ENCODE measurements at places on chromosomes 16 and 17.

DNA sequence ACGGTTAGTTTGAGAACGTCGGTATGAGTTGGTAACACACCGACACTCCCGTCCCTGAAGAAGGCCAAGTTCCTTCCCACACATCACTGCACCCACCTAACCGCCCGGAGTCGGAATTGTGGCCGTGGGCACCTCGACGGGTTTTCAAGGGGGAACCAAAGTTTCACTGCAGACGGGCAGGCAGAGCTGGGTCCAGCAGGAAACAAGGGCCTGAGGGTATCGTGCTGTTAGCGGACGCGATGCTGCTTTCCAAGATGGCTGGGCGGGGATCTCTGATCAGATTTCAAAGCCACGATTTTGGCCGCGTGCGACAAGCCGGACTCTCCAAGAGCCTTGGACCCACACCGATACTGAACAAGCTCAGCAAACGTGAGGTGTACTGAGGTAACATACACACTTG lies 82.3 kb upstream of the DOC2B start:
- DNase-seq, result no peak

DNA sequence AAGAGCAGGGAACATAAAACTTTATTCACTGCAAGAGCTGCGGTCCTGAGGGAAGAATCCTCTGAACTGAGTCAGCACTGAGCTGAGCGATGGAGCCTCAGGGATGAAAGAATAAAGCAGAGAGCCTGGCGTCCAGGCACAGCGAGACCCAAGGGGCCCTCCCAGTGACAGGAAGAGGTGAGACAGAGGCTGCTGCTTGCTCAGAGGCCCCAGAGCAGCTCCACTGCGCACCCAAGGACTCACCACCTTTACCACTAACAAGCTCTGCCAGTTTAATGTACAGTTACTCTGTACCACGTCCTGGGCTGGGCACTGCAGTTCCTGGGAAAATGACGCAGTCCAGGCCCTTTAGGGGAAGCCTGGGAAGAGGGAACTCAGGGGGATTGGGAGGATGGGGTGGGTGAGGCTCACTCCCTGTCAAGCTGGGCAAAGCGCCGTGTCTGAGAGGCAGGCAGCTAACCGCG lies 5.6 kb downstream of the GFAP start:
- DNase-seq, result no peak

- DNase-seq, result no peak
Observed at GRCh38 chr16:14658063-14658462, 25.3 kb downstream of the BFAR start.

- no peak for DNase-seq
Observed at GRCh38 chr16:2954656-2955381, 9.3 kb upstream of the KREMEN2 start.

- no peak for DNase-seq
Observed at GRCh38 chr17:76558198-76559095, 18.6 kb downstream of the PRCD start.

DNA sequence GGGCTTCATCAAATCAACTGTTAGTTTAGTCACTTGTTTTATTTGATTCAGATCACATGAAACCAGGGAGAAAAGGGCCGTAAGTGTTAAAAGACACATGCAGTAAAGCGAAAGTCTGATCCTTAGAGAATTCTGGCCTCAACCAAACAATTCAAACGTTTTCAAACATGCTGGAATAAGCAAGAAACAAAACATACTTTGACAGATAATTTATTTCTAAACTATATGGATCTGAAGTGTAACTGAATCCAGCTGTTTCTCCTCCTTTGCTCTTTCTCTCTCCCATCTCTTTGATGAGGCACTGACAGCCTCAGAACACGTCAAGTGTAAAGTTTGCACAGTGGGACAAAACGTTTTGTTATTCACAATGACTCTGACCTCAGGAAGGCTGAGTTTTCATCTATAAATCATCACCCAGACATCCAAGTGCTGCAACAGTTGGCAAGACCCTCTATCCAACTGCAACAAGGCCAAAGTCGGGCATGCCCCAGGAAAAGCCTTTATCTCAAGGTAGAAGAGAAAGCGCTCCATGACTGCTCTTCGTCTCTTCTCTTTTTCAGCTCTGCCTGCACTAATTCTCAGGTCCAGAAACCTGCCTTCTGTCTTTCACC lies 267.1 kb upstream of the MYOCD start:
- DNase-seq, result no peak

- DNase-seq, result no peak
Observed at GRCh38 chr17:39899215-39899614, 19.2 kb downstream of the GSDMB start.

DNA sequence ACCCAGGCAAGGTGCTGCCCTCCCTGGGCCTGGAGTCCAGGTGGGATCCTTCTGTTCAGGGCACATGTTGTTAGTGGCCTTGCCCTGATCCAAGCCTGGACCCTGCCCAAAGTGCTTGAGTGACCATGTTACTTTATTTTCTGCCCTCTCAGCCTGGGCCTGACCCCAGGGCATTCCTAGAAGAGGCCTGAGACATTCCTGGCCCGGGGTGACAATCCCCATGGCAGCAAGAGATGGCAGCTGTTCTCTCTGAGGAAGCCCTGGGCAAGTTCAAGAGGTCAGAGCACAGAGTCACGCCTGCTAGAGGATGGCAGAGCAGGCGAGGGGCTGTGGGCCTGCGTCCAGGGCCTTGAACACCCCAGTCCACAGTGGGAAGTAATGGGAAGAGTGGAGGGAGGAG lies 5.0 kb downstream of the CDH16 start:
- no peak for DNase-seq

- DNase-seq, result no peak
Observed at GRCh38 chr17:66277191-66277590, 25.2 kb upstream of the PRKCA start.

GRCh38 chr17:28346199-28346580 lies 10.6 kb downstream of the TNFAIP1 start:
- no peak for DNase-seq

DNA sequence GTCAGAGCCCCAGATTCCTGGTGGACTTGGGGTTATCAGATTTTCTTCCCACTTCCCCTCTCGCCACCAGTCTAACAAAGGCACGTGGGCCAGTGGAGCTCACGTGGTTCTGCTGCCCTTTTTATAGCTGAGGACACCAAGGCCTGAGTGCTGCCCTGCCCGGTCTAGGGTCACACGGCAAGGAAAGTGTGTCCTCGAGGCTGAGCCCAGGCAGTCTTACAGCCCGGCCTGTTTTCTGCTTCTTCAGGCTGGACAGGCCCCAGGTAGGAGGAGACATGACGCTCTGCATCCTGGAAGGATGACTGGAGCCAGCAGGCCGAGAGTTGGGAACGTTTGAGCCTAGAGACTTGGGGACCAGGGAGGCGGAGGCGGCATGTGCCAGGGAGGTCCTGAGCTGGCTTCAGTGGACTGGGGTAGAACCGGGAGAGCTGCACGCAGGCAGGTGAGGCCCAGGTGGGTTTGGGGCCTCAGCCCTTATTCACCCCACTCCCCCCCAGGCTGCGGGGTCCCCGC lies 3.5 kb downstream of the CTRB1 start:
- no peak for DNase-seq

DNA sequence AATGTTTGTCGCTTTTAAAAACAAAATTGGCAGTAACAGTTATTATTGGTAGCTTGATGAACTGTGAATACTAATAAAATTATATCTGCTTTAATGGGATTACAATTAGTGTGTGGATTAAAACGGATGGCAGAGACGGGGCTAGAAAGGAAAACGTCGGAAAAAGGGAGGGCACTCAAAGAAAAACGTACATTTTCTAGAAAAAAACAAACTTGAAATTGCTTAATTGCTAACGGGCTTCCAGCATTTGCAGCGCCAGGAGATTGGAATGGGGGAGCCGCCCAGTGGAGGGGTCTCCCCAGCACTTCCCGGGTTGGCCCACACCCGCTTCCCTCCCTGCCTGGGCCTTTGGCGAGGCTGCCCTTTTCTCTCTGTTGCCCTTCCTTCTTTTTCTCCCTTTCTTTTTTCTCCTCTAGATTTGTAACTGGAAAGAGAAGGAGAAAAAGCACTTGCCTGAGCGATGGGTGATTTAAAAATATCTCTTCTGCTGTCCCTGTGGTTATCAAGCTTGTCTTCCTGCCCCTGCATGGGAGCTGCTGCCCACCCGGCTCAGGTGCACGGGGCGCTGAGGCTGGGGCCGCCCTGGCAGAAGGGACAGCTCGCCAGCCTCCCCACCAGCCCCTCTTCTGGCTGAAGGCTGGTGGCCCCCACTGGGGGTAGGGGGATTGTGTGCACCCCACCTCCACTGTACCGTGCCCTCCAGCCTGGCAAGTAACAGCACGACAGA lies 5.9 kb downstream of the BAHCC1 start:
- DNase-seq, result peak; percentile 51

- DNase-seq, result no peak
Observed at GRCh38 chr17:79892457-79893241, 53.4 kb upstream of the CBX4 start.

GRCh38 chr17:28127196-28127595 lies 84.7 kb downstream of the NLK start:
- DNase-seq, result no peak

DNA sequence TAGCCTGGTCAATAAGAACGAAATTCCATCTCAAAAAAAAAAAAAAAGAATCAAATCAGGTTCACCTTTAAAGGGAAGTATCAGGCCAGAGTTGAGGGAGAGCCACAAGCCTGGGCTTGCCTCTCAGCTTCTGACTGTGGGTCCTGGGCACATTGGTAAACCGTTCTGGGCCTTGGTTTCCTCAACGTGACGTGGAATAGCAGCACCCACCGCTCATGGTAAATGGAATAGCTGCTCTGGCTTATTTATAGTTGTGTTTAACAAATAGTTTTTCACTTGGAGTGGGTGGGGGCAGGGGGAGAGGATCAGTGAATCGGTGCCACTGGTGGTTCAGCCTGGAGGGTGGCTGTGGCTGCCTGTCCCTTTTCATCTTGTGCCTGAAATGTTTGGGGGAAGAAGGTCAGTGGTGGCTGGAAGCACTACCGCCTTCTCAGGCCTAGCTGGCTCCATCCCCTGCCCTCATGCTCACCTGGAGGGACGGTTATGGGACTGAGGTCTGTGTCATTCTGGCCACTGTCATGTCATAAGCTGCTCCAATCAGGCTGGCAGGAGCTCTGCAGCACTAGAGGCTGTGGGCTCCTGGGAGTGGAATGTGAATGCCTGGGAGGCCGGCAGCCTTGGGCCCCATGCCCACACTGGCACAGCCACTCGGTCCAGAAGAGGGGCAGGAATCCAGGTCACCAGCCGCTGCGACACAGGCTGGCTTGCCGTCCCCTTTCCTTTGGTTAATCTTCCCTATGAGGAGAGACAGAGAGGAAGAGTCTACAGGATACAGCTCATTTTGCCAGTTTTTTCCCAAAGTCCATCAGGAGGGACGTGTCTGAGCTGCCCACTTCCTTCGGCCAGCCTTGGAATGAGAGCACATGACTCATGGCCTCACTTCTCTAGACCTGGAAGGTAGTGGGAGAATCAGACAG lies 27.0 kb downstream of the CCR7 start:
- peak; percentile 84 for DNase-seq

DNA sequence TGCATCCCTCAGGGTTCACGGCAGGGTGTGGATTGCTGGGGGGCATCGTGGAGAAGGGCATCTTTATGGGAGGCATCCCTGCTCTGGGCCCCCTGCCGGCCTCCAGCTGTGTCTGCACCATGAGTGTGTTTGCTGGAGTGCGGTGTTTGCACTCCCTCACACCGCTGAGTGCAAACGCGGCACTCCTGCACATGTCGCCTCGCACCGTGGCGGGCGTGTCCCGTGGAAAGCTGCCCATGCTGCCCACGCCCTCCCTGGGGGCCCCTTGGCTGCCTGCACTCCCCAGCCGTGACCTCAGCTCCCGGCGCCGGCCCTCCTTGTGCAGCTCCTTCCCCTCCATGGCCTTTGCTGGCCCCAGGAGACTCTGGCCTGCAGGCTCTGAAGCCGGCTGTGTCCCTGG lies 74.6 kb upstream of the ZNF750 start:
- no peak for DNase-seq

GRCh38 chr17:45425125-45425983 lies 7.3 kb downstream of the ARHGAP27 start:
- peak; percentile 45 for DNase-seq

- no peak for DNase-seq
Observed at GRCh38 chr17:50806141-50806643, 29.2 kb upstream of the WFIKKN2 start.

- DNase-seq, result no peak
Observed at GRCh38 chr16:24132797-24133155, 123.4 kb upstream of the CACNG3 start.

GRCh38 chr17:2050300-2051060 lies 4.4 kb upstream of the HIC1 start:
- peak; percentile 74 for DNase-seq

DNA sequence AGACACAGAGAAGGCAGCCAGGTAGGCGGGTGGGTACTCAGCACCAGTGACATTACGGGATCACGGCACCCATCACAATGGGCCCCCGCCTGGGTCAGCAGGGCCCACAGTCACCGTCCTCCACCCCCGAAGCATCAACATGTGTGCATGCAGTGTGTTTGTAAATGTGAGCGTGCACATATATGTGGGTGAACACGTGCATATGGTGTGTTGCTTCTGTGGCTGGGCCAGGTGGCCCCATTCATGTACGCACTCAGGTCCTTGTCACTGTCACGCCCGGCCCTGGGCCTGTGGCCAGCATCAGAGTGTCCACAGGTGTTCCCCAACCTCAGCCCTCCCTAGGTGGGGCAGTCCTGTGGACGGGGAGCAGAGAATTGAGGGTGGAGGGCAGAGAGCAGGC lies 37.1 kb downstream of the TNFRSF13B start:
- no peak for DNase-seq

GRCh38 chr16:361872-362701 lies 8.3 kb downstream of the MRPL28 start:
- DNase-seq, result peak; percentile 70

DNA sequence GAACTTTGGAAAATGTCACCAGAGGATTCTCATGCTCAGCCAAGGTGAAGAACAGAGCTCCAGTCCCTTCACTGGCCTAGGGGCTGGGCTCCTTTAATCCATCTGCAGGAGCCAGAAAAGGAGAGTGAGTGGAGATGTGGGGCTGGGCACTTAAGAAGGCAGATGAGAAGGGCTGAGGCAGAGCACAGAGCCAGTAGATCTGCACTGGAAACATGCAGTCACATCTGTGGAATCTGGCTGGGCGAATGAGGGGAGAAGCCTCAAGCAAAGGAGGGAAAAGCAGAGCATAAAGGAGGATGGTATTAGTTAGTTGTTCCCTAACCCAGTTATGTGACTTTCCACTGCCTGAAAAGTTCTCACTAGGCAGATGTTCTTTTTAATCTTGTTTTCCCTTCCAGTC lies 50.4 kb upstream of the BCAR1 start:
- no peak for DNase-seq

- no peak for DNase-seq
Observed at GRCh38 chr17:6592173-6592572, 35.8 kb upstream of the PITPNM3 start.

GRCh38 chr17:37368577-37368976 lies 7.2 kb upstream of the C17orf78 start:
- no peak for DNase-seq

Measured in psoas muscle (tissue), 8 donors.